ENCODE measurements at places on chromosomes 1 and 21.
A peak's percentile ranks its signal among the peaks of the same experiment; 100 is the strongest.

GRCh38 chr1:54095546-54096226, 42.3 kb downstream of the TCEANC2 start:
- peak; percentile 80 for DNase-seq

- no peak for DNase-seq
These were observed 259.9 kb upstream of the FMN2 start for GRCh38 chr1:239831577-239832355.

- no peak for DNase-seq
These were observed 11.8 kb upstream of the TTC22 start for GRCh38 chr1:54812801-54813484.

DNA sequence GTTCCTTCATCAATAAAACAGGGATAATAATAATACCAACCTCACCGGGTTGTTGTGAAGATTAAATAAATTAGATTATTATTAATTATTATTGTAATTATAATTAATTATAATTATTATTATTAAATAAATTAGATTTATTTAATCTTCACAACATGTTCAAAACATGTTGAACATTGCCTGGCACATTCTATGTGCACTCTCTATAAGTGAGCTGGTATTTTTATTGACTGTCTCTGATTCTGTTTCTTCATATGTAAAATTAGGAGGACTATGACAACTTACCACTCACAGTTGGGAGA, 834 bp upstream of the C8B start:
- no peak for DNase-seq

DNA sequence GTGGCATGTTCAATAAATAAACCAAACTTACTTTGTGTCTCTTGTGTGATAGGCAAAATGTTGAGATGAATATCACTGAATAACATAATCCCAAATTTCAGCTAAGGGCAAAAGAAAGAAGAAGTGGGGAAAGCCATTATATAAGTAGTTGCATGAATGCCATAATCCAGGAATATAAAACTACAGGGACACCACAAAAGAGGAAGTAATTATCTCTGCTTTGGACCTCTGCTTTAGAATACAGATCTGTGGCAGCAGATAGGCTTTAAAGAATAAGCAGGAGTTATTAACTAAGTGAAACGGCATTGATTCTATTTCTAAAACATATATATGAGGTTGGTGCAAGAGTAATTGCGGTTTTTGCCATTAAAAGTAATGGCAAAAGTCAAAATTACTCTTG, 288.5 kb upstream of the SNX7 start:
- no peak for DNase-seq

- no peak for DNase-seq
These were observed 321.0 kb downstream of the PTBP2 start for GRCh38 chr1:97042551-97042950.

GRCh38 chr1:68231627-68232288, 565 bp downstream of the WLS start:
- DNase-seq = no peak

- DNase-seq = no peak
These were observed 53.6 kb downstream of the LRRC8C start for GRCh38 chr1:89686520-89686919.

- DNase-seq = no peak
These were observed 90.6 kb upstream of the USP24 start for GRCh38 chr1:55305735-55306134.

- DNase-seq = no peak
These were observed 50.5 kb downstream of the VCAM1 start for GRCh38 chr1:100769906-100770646.

DNA sequence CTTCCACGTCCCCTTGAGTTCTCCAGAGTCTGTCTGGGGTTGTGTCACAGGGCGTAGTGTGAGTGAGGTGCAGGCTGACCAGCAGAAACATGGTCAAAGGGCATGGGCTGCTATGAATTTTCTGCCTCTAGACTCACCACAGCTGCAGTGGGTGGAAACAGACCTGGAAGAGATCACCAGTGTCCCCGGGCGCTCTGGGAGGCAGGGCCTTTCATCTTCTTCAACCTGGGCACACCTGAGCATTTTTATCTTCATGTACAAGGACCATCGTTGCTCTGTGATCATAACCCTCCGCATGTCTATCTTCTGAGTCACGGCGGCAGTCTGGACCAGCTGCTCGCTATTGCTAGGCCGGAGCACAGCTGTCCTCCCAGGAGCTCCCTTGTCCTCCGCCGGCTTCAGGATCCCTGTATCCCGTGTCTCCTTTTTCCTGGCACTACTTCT, 29.6 kb downstream of the DEGS1 start:
- no peak for DNase-seq

DNA sequence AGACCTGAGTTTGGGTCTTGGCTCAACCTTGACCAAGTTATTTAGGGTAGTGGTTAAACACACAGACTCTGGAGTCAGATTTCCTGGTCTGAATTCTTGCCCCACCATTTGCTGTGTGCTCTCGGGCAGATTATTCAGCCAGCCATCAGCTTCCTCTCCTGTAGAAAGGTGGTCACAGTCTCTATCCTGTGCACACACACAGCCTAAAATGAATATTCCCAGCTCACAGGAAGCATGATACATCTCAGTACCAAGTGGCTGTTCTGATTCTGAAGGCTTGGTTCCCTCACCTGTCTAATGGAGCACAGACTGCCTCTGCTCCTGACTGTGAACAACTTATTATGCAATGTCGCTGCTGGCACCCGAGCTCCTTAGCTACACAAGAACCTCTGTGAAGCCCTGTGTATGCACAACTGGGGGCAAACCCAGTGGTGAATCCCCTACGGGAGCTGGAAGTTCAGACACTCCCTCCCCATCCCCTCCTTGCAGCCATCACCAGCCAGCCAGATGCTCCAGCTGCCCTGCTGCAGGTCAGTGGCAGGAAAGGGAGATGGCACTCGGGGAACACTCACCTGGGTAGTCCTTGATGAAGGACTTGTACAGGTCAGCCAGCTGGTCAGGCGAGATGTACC, 13.7 kb downstream of the ENO1 start:
- no peak for DNase-seq

- no peak for DNase-seq
These were observed 21.6 kb upstream of the TEKT2 start for GRCh38 chr1:36062315-36062714.

GRCh38 chr1:109535481-109535880, 4.2 kb upstream of the GPR61 start:
- DNase-seq = no peak

DNA sequence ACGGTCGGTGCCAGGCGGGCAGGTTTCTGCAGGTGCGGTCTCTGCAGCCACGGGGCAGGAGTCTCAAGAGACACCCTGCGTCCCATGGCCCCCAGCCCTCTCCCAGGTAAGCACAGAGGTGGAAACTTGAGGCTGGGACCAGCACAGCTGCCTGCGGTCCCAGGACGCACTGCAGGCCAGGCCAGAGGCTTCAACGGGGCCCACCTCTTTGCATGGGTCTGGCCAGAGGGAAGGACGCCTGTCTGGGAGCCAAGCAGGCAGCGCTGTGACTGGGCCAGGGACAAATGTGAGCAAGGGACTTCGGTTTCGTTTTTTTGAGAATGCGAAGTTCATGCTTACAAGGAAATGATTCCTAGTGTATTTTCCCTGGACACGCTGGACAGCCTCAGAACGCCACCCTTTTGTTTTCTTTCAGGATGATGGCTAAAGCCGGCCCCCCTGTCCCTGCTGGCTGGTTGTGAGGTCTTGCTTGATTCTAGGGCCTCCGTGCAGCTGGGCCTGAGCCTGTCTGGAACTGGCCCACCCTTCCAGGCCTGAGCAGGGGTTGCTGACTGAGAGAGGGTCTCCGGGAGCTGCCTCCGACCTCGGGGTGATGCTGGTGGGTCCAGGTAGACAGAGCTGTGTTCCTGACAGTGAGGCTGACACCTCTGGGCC, 38.3 kb downstream of the MORN1 start:
- DNase-seq = no peak

- DNase-seq = no peak
These were observed 187.0 kb downstream of the ETS2 start for GRCh38 chr21:38992737-38993136.

DNA sequence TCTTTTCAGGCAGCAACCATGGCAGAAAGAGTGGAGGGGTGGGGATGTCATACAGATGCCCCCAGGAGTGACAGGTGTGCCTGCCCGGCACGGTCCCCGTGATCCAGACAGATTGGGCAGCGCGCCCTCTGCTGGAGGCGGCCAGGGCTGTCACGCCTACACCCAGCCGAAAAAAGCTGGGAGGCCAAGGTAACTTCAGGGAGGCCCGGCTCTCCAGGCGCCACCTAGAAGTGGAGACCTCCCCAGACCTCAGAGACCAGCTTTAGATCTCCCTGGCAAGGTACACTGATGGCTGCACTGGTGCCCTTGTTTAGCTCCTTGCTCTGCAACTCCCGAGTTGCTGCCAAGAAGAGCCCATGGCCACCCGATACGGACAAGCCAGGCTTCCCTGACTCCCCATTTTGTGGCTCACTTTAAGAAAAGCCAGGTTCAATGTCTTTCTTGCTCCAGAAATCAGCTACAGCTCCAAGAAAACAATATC, 6.6 kb downstream of the GOLT1A start:
- peak; percentile 6 for DNase-seq

- no peak for DNase-seq
These were observed 75.5 kb downstream of the SETD4 start for GRCh38 chr21:35984654-35985361.

- no peak for DNase-seq
These were observed 34.0 kb downstream of the FH start for GRCh38 chr1:241485554-241485992.

- DNase-seq = no peak
These were observed 806.7 kb upstream of the PRMT6 start for GRCh38 chr1:106249810-106250209.

DNA sequence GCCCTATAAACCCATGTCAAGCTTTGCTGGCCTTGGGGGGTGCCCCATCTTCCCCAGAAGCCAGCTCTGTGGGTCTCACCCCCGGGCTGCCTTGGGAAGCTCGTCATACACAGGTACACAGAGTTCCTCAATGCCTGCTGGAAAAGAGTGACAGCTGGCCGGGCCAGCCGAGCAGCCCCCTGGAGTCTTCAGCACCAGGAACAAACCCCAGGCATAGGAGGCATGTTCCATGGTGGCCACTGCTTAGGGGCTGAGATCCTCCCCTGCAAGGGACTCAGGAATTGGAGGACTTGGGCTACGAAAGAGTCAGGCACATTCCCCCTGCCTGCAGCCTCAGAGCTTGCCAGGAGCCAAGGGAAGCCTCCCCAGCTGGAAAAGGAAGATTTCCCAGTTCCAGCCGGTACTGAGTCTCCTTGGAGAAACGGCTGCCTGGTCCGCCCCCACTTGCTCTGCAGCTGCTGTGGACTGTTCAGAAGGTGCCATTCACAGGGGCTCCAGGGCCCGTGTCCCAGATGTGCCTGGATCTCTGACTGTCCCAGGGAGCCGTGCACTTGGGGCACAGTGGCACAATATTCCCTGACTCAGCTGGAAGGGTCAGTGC, 89.5 kb downstream of the STUM start:
- no peak for DNase-seq

- no peak for DNase-seq
These were observed 5.7 kb upstream of the TRAF5 start for GRCh38 chr1:211320980-211321379.

- no peak for DNase-seq
These were observed 10.5 kb upstream of the PRXL2B start for GRCh38 chr1:2575801-2576663.

- no peak for DNase-seq
These were observed 31.8 kb downstream of the ATF3 start for GRCh38 chr1:212640223-212640878.

- no peak for DNase-seq
These were observed 75.9 kb downstream of the ZSCAN20 start for GRCh38 chr1:33548319-33548718.

GRCh38 chr1:28591708-28592320, at the start of gene RAB42:
Gene RAB42 (plus strand): TSS chr1:28592265. CDS start chr1:28592512, 247 bp downstream.
- DNase-seq = peak; percentile 64

- DNase-seq = no peak
These were observed 717 bp upstream of the MYCL start for GRCh38 chr1:39902460-39902807.

- DNase-seq = no peak
These were observed 214.3 kb downstream of the PTPRU start for GRCh38 chr1:29450591-29450990.

GRCh38 chr1:189623336-189623735, 854.3 kb downstream of the BRINP3 start:
- no peak for DNase-seq

GRCh38 chr1:108831225-108831624, 25.7 kb downstream of the AKNAD1 start:
- DNase-seq = no peak

GRCh38 chr21:43209575-43210453, 41.0 kb downstream of the CRYAA start:
- DNase-seq = no peak

DNA sequence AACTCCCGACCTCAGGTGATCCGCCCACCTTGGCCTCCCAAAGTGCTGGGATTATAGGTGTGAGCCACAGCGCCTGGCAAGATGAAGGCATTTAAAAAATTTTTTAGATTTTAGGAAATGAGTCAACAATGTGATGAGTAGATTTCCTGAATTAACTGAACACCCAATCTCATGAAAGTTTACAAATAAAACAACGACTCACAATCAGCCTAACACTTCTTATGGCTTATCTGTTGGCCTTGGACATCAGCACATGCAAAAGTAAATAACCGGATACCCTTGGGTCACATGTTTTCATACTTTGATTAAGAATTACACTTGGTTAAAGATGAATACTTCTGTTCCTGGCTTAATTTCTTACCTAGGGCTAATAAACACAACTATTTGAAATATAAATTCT, 3.0 kb downstream of the GNG12 start:
- DNase-seq = no peak

- DNase-seq = no peak
These were observed 21.8 kb downstream of the POFUT2 start for GRCh38 chr21:45265721-45266517.

- no peak for DNase-seq
These were observed 20.9 kb upstream of the COL11A1 start for GRCh38 chr1:103129255-103129654.

DNA sequence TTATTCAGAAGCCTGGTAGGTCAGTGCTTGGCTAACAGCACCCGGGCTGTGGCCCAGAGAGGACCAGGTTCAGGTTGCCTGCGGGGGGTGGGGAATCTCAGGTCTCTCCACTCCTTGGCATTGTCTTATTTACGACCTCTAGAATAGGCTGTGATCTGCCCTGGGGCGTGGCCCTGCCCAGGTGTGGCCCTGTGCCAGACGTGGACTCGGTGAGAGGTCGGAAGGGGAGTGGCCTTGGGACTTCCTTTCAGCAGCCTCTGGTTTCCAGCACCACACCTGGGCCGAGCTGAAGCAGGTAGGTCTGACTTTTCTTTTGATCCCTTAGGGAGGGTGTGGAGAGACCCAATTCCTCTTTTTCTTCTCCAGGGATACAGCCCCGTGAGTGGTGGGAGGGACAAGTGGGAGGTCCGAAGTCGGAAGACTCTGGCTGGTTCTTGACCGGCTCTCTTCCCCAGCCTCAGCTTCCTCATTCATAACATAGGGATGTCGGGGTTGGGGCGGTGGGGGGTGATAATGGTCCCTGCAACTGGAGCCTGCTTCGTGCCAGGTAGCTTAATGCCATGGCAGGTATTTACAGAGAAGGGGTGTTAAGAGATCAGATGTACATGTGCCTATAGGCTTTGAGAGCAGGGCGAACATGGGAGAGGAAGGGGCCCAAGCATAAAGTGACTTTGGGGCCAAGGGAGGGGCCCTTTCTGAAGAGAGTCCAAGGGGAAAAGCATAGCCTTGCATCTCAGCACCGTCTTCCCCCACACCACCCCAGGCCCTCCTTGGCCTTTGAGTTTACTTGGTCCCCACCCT, 16.5 kb downstream of the ACOT11 start:
- no peak for DNase-seq

GRCh38 chr1:182249201-182249676, 142.4 kb downstream of the GLUL start:
- DNase-seq = no peak

GRCh38 chr1:230105245-230105753, 38.3 kb downstream of the GALNT2 start:
- no peak for DNase-seq

Measured in HL-60 (cell line).